ENCODE measurements at places on chromosomes 7 and 10. TPM values are rescaled to one million over a fixed set of nuclear protein-coding genes. Genes with fewer than 3 reads are reported as not detected.

DNA sequence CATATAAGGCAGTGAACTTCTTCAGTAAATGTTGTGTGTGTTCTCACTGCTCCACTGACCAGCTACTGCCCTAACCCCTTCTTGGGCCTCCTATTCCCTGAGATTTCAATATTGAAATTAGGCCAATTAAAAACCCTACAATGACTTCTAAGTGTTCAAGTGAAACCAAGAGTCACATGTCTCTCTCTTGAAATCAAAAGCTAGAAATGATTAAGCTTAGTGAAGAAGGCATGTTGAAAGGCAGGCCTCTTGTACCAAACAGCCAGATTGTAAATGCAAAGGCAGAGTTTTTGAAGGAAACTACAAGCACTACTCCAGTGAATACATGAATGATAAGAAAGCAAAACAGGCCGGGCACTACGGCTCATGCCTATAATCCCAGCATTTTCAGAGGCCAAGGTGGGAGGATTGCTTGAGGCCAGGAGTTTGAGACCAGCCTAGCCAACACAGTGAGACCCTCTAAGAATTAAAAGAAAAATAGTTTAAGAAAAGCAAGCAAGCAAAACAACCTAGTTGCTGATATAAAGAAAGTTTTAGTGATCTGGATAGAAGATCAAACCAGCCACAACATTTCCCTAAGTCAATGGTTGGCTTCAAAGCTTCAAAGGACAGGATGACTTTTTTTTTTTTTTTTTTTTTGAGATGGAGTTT lies 22.3 kb downstream of the BRAF start:
- DNase-seq: no peak
- peaks cover 21% of the 10 kb centered on the region for H3K36me3 ChIP-seq
- H3K27me3 ChIP-seq: no peaks in the 10 kb centered on the region
- no peak overlapping the region for H3K27ac ChIP-seq
- no peak overlapping the region for H3K4me3 ChIP-seq

DNA sequence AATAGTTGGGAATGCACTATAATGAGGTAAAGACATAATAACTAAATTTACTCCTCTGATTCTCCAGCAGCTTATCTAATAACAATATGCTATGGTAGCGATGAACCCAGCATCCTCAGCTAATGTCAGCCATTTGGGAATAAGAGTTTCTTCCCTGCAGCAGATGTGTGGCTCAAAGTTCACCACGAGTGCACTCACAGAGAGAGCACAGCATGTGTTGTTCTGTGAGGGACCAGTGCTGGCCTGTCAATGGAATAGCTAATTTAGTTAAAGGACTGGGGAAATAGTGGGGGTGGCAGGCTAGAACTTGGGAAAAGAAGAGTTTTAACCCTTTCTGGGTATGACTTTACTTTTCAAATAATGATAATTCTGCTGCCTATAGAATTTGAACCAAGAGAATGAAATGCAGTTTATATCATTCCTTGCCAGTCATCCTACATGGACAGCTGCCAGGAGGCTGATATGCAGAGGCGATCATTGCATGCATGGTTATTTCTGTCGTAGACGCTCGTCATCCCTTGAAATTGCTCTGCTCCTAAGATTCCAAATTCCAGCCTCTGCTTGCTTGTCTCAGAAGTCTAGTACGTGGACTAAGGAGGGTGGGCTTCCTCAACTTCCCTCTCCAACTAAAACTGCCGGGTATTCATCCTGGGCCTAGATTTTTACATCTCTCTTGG lies 355.6 kb downstream of the RNLS start:
- no peaks in the 10 kb centered on the region for H3K4me1 ChIP-seq
- peaks cover 23% of the 10 kb centered on the region for H3K36me3 ChIP-seq
- no peaks in the 10 kb centered on the region for H3K27me3 ChIP-seq
- H3K27ac ChIP-seq: no peak overlapping the region
- no peak overlapping the region for H3K4me3 ChIP-seq
- DNase-seq: no peak

ZNF727 gene
- 1.1 TPM for polyA plus RNA-seq

TEX47 gene
- polyA plus RNA-seq: not detected

PHYHIPL gene
- not detected for polyA plus RNA-seq

DNA sequence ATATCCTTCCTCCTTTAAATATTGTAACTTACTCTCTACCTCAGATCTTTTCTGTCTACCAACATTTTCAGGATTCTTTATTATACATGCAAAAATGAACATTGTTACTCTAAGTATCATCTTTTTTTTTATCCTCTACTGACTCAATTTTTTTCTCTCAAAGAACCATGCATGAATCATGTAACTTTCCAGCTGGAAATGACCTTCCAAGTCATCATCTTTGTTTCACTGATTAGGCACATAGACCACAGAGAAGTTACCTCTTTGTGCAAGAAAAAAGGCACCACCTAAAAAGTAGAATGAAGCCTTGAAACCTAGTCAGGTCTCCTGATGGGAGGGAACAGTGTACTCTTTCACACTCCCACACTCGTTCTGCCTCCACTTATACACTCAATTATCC lies 234.9 kb downstream of the HGF start:
- no peaks in the 10 kb centered on the region for H3K27me3 ChIP-seq
- H3K4me3 ChIP-seq: no peak overlapping the region
- no peak for DNase-seq
- no peak overlapping the region for H3K27ac ChIP-seq
- no peaks in the 10 kb centered on the region for H3K4me1 ChIP-seq

TYSND1 gene
- polyA plus RNA-seq: 23.5 TPM

GRCh38 chr10:35633006-35633980 lies 8.8 kb downstream of the FZD8 start:
- no peak overlapping the region for H3K4me3 ChIP-seq
- no peak overlapping the region for H3K27ac ChIP-seq
- H3K4me1 ChIP-seq: no peaks in the 10 kb centered on the region

- H3K36me3 ChIP-seq: no peaks in the 10 kb centered on the region
- no peak overlapping the region for H3K4me3 ChIP-seq
- DNase-seq: no peak
- H3K27ac ChIP-seq: no peak overlapping the region
Observed at GRCh38 chr7:16652240-16652583, 6.2 kb downstream of the BZW2 start.

LEP gene
- not detected for polyA plus RNA-seq

DNA sequence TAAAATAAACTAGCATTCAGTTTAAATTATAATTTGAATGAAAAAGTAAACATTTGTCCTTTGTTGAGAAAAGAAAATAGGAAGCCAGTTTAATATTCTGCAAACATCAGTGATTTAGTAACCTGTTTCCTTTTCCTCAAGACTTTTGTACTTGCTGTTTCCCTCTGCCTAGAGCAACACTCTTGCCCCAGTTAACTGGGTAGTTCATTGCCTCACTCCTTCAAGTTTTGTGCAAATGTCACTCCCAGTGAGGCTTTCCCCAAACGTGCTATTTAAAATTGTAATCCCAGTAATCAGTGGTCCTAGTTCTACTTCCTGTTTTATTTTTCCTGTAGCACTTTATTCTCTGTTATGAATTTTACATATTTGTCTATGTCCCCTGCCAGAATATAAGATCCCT lies 23.8 kb downstream of the DLD start:
- H3K4me1 ChIP-seq: peaks cover 3% of the 10 kb centered on the region
- H3K4me3 ChIP-seq: no peak overlapping the region
- H3K27me3 ChIP-seq: no peaks in the 10 kb centered on the region
- H3K27ac ChIP-seq: no peak overlapping the region
- H3K36me3 ChIP-seq: peaks cover 36% of the 10 kb centered on the region

GPRIN2 gene
- polyA plus RNA-seq: not detected

VIPR2 gene
- not detected for polyA plus RNA-seq

DNA sequence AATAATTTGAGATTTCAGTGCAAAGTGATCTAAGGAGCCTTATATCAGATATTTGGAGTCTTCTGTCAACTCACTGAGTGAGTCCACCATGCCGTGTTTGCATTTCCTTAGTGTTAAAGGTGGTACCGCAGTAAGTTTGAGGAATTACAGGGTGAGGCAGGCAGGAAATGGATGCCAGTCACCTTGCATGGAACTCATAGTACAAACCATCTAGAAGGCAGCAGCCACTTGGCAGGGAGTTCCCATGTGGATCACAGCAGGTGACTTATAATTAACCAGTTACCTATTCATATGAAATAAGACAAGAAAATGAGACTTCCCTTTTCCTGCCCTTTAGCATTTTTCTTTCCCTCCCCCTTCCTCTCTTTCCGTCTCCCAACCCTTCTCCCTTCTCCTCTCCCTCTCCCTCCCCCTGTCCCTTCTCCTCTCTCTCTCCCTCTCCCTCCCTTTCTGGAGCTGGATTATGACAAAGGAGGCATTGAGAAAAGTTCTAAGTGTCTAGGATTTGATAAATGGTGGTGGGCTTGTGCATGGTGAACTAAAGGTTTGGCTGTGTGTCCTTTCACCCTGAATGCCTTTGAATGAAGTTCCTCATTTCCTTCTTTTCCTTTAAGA lies 94.1 kb downstream of the LRRC4 start:
- peaks cover 22% of the 10 kb centered on the region for H3K36me3 ChIP-seq
- no peak overlapping the region for H3K4me3 ChIP-seq
- H3K4me1 ChIP-seq: peaks cover 21% of the 10 kb centered on the region

MYL7 gene
- not detected for polyA plus RNA-seq

DNA sequence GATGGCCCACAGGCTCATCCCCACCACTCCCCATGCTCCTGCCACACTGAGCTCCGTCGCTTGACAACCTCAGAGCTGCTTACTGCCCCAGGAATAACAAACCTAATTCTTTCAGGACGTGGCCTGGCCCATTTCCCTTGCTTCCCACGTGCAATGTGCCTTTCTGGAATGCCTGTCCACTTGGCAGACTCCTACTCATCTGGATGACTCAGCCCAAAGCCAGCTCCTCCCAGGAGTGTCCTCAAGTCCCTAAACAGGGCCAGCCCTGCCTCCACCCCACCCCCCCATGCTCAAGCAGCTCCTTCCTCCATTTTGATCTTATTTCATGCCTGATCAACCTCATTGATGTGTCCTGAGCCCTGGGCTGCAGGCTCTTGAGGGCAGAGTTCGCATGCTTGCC lies 164.9 kb upstream of the RNF32 start:
- H3K27ac ChIP-seq: no peak overlapping the region
- no peak overlapping the region for H3K4me3 ChIP-seq
- peaks cover 37% of the 10 kb centered on the region for H3K27me3 ChIP-seq
- DNase-seq: no peak

DNA sequence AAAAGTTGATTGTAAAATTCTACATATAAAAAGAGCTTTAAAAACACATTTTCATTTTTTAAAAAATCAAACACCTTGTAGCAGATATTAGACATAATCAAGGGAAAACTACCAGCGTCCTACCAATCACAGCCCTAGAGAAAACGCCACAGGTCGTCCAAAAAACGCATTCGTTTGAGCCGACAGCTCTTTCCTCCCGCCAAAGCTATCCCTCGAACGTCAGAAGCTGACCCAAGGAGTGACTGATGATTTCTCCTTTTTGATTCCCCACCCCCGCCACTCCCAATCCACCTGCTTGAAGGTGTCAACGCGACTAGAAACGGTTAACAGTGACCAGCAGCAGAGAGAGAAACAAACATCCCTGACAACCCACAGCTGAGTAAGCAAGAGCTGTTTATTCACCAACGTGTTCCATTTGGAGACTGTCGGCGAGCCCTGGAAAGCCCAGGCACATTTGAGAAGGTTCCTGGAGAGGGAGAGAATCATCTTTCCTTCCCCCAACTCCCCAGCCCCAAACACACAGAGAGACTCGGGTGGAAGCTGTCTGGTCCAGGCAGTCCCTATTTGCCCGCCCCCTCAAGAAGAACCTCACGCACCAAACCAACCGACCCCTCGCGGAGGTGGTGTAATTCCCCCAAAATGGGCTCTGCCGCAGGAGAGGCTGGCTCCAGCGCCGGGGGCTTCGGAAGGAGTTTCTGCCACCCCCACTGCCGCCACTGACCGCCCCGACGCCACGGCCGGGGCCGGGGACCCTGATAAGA lies 622 bp downstream of the CPEB3 start:
- no peaks in the 10 kb centered on the region for H3K27me3 ChIP-seq
- peak overlapping the region; percentile 93 for H3K4me3 ChIP-seq
- peak; percentile 48 for DNase-seq
- no peaks in the 10 kb centered on the region for H3K36me3 ChIP-seq
- H3K4me1 ChIP-seq: peaks cover 18% of the 10 kb centered on the region

- no peaks in the 10 kb centered on the region for H3K27me3 ChIP-seq
- no peak for DNase-seq
- H3K4me1 ChIP-seq: peaks cover 8% of the 10 kb centered on the region
- no peak overlapping the region for H3K27ac ChIP-seq
Observed at GRCh38 chr7:5750031-5750653, 31.3 kb downstream of the RNF216 start.

DNA sequence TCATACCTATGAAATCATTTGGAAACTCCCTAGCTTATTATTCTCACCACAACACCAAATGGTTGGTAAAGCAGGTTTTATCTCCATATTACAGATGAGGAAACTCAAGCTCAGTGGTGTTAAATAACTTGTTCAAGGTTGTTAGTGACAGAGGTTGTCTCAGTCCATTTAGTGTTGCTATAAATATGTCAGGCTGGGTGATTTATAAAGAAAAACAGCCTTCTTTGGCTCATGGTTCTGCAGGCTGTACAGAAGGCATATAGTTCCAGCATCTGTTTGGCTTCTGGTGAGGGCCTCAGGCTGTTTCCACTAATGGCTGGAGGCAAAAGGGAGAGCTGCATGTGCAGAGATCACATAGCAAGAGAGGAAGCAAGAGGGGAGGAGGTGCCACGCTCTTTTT lies 96.6 kb downstream of the ZNF438 start:
- no peak overlapping the region for H3K4me3 ChIP-seq
- DNase-seq: no peak
- H3K36me3 ChIP-seq: peaks cover 41% of the 10 kb centered on the region
- no peak overlapping the region for H3K27ac ChIP-seq

GIMAP5 gene
- polyA plus RNA-seq: 1.2 TPM

SVIL gene
- polyA plus RNA-seq: not detected

DNA sequence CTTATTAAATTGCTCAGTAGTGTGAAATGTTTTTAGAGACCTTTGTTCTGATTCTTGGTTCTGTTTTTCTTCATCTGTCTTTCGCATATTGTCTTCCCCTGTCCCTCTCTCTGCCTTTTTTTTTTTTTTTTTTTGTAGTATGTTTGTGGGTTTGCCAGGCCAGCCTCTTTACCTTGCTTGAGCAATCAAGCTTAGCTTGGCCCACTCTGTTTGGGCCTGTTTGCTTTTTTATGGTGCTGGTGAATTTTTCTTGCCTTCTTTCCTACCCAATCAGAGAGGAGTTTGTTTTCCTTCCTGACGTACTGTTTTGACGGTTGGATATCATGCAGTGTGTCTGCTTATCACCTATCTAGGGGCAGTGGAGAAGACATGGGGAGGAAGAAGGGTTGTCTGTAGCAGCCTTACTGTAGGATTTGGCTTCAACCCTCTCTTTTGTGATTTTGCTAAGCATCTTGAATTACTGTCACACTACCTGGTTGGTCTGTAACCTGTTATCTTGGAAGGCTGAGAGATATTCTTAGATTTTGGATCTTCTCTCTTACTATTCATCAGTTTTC lies 64.0 kb downstream of the BBS9 start:
- peaks cover 29% of the 10 kb centered on the region for H3K4me1 ChIP-seq
- H3K27ac ChIP-seq: no peak overlapping the region
- DNase-seq: peak; percentile 7
- peaks cover 4% of the 10 kb centered on the region for H3K36me3 ChIP-seq

CCDC172 gene
- polyA plus RNA-seq: not detected

DNA sequence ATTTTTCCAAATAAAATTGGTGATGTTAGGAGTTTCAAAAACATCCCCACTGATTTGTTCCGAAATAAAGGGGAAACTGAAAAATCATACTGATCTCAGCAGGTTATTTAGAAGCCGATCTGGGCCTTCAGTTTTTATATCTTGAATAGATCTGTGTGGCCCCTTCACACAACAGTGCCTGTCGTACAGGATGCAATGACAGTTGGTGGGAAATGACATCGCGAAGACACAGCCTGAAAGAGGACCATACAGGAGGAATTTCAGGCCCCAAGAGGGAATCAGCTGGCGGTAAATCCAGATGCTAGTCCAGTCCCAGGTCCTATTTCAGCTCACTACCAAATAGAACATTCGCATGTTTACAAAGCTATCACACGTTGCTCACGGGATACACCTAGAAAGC lies 3.0 kb downstream of the H2BK1 start:
- H3K36me3 ChIP-seq: no peaks in the 10 kb centered on the region
- H3K27me3 ChIP-seq: peaks cover 34% of the 10 kb centered on the region
- H3K4me3 ChIP-seq: no peak overlapping the region
- DNase-seq: no peak

Measured in naive B cell (primary cell).